Cardiac septum (tissue), 1 donor: ENCODE measurements at places on chromosomes 7 and 10. TPM values are rescaled to one million over a fixed set of nuclear protein-coding genes. Genes with fewer than 3 reads are reported as not detected.

GRCh38 chr7:55557666-55558188 is 14.6 kb downstream of the VOPP1 start:
- no peak for DNase-seq

GRCh38 chr10:29688230-29688661 is 53.5 kb upstream of the SVIL start:
- DNase-seq: no peak

- no peak for DNase-seq
Observed at GRCh38 chr7:159010411-159010810, 134.3 kb downstream of the VIPR2 start.

C10orf62 gene
- 0.51 TPM for total RNA-seq

DNA sequence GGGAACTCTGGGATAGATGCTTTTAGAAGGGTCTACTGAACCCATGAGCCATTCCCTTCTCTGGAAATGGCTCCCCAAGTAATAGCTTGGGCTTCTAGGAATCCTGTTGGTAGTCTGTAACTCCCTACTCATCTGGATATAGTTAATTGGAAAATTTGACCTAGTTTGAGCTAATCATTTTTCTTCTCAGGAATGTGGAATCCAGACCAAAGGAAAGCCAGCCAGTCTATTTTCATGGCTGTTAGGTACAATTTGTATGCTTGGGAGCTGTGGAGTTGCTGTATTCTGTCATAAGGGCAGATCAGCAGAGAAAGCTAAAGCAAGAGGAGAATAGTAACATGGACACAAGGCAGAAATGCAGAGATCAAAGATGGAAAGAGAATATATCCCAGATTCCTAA is 71.6 kb upstream of the C1GALT1 start:
- no peak for DNase-seq

GRM3 gene
- 0.22 TPM for total RNA-seq

CLCN1 gene
- not detected for total RNA-seq

PDE1C gene
- total RNA-seq: 220 TPM
